Renal cortical epithelial cell (primary cell): ENCODE measurements at places on chromosomes 6 and 20.

DNA sequence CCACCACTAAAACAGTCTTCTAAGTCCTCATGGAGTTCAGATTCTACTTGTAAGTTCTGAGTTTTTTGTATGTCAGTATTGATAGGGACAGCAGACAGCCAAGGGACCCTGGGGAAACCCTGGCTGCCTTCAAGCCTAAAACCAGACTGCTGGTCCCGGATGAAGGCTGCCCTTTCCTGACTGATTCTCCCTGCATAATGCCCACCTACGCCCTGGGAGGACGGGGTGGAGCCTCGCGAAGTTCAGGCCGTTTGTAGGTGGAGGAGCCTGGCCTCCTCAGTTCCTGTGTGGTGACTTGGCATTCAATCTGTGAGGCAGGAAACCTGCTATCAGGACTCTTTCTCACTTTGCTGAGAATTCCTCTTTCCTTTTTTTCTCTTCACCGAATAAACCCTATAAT lies 120.3 kb upstream of the LGSN start:
- DNase-seq = no peak

DNA sequence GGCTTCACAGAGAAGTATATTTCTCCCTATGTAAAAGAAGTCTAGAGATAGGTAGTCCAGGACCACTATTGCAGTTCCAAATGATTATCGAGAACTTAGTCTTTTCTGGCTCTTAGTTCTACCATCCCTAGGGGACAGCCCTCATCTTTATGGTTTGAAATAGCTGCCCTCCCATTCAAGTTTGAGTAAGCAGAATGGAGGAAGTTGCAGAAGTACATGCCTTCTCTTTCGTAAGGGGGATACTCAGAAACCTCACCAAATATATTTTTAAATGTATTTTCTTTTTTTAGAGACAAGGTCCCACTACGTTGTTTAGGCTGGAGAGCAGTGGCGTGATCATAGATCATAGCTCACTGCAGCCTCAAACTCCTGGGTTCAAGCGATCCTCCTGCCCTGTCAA lies 236.8 kb upstream of the RREB1 start:
- no peak for DNase-seq

GRCh38 chr6:151911401-151911800 lies 103.9 kb downstream of the ESR1 start:
- DNase-seq = no peak

DNA sequence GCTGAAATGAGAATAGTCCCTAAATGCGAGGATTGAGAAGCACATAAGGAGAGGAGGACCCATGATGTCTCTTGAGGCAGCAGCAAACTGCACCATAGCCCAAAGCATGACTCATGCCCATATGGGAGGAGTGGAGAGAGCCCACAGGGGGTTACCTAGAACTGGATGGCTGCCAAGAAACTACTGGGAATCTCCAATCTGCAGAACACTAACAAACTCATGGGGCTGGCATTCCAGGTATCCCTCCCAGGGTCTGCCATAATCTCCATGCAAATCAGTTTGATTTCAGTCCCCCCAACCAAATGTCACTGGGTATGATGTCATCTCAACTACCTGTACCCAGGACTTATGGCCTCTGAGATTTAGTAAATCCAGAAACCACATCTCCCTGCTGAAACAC lies 410.5 kb downstream of the PTPRT start:
- no peak for DNase-seq

GRCh38 chr6:53294095-53294494 lies 54.7 kb downstream of the ELOVL5 start:
- no peak for DNase-seq

- no peak for DNase-seq
Measured at GRCh38 chr6:112144145-112144926, 56.9 kb downstream of the FAM229B start.

DNA sequence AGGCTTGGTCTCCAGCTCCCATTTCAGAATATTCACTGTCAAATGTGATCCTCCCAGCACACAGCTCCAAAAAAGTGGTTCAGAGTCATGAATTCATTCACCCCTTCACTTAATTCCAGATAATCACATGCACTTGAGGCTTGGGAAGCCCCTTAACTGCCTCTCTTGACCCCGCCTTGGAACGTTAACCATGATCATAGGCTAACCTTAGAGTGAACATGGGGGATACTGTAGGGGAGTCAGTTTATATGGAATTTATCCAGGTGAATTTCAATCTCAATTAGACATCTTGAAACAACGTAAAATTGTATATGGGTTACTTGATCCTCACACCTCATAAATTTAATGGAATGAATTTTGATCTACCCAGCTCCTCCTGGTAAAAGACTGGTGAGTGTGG lies 346.8 kb upstream of the ARID1B start:
- DNase-seq = no peak

DNA sequence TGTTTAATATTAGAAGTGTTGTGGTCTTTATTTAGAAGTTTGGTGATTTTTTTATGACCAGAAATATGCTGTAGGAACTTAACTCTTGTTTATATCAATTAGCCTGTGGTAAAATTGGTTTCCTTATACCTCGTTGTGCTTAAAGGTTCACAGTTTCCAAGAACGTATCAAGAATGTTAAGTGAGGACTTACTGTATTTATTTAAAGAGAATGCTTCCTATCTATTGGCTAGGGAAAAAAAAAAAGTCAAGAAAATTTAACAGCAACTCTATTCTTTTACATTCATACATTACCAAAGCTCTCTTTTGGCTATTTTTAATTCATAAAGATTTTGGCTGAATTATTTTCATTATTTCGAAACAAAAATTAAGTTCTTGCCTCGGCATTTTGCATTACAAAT lies 1.6 kb downstream of the KIAA0319 start:
- DNase-seq = no peak

DNA sequence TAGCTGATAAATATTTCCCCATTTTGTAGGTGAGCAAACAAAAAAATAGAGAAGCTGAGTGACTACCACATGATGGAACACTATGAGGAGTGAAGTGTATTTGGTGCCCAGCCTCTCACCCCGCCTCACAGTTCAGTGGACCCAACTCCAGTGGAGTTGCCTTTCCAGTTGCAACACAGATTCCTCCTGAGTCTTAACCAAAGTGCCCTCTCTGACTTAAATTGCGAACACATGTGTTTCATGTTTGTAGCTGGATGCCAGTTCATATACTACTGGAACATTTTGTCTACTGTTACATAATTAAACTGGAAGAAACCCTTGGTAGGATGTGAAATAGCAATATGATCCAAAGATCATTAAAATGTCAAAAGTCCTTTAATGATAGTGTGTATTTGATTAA lies 448.9 kb downstream of the COL12A1 start:
- DNase-seq = no peak

DNA sequence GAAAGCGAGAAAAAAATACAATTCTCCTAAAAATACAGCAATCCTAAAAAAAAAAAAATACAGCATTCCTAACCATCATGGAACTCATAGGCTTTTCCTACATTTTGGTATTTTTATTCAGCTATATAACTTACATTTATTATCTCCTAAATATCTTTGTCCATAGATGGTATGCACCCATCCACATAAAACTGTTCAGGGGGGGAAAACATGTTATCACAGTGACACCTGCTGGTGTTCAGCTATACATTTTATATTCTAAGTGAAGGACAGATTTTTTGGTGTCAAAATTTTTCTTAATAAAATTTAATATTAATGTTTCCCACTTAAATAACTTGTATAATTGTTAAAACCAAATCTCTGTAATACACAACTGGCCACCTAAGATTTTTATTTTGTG lies 58.0 kb downstream of the BLOC1S5 start:
- DNase-seq = no peak

- no peak for DNase-seq
Measured at GRCh38 chr20:39089029-39089428, 126.9 kb downstream of the DHX35 start.

DNA sequence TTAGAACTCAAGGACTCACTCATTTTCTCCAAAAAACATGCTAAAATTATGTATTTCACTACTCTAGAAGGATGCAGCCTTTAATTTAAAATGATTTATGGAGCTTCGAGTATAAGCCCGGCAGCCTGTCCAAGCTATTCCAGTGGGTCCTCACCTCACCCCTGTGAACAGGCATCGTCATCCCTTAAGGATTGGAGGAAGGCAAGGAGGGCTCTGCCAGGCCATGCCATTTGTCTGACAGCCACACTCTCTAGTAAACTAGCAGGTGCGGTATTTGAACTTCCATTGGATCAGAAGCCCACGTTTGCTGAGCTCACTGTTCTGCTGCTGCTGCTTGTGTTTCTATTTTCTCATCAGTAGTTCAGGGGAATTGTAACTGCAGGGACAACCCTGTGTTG lies 39.8 kb upstream of the NAA20 start:
- peak; percentile 38 for DNase-seq

DNA sequence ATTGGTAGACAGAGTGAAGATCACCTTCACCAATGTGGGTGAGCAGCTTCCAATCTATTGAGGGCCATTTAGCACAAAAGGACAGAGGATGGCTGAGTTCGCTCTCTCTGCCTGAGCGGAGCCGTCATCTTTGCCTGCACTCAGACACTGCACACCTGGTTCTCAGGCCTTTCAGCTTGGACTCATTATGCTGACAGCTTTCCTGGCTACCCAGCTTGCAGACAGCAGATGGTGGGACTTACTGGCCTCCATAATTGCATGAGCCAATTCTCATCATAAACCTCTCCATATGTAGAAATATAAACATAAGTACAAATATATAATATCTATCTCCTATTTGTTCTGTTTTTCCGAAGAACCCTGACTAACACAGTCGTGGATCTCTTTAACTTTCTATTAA lies 13.7 kb downstream of the TBXT start:
- DNase-seq = no peak

GRCh38 chr6:13371421-13372072 lies 43.2 kb upstream of the TBC1D7 start:
- no peak for DNase-seq

GRCh38 chr6:46291275-46291633 lies 120.5 kb upstream of the ENPP5 start:
- no peak for DNase-seq

- no peak for DNase-seq
Measured at GRCh38 chr20:41175201-41175651, 37.9 kb downstream of the PLCG1 start.

GRCh38 chr20:63281742-63282665 lies 9.4 kb downstream of the ARFGAP1 start:
- no peak for DNase-seq

DNA sequence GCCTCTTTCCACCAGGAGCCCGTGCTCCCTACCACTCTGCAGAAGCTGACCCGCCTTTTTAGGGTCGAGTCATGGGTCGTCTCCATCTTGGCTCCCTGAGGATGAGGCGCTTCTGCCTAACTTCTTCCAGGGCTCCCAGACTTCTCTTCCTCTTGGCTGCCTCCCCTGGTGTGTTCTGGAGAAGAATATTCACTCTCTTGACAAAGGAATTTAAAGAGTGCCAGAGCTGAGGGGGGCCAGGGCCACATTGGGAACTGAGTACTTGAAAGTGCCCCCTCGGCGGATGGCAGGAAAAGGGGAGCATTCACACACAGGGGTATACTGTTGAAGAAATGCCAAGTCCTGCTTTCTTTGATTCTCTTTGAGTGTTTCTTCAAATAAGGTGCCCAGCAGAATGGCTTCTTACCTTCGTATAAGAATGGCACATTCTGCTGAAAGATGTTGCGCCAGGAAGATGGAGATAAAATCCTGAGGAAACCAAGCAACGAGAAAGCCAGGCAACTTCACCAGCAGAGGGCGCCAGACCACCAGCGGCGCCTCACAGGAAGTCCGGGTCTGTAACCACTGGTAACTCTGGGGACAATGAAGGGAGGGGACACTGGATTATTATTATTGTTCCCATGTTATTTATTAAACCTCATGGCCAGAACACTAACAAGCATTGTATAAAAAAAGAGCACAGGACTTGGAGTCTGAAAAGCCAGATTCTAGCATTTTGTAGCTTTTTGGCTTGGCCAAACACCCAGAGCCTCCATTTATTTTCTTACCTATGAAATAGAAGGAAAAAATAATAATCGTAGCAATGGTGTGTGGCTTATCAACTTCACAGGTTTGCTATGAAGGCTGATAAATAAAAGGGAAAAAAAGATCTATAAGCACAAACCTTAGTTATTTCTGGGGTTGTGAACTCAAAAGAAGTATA lies 176.7 kb downstream of the HACE1 start:
- DNase-seq = peak; percentile 43

GRCh38 chr6:11236076-11236750 lies 3.7 kb upstream of the NEDD9 start:
- peak; percentile 86 for DNase-seq

DNA sequence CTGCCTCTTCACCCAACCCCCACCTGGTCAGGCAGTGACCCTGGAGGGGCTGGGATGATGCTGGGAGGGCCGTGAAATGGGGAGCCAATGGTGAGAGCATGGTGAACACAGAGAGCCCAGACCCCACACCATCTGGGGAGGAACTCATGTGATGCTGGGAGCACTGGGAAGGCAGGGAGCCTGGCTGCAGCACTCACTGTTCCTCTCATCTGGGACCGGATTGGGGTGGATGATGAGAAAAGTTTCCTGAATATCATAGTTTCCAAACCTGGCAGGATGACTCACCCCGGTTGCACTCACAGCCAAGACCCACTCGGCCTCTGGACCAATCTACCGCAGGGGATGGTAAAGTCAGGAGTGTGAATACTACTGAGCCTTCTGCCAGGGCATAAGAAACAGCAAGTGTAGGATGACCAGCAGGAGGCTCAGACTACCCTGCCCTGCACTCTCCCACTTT lies 21.8 kb downstream of the ULBP1 start:
- no peak for DNase-seq

- no peak for DNase-seq
Measured at GRCh38 chr20:699342-699741, 23.7 kb upstream of the SCRT2 start.

DNA sequence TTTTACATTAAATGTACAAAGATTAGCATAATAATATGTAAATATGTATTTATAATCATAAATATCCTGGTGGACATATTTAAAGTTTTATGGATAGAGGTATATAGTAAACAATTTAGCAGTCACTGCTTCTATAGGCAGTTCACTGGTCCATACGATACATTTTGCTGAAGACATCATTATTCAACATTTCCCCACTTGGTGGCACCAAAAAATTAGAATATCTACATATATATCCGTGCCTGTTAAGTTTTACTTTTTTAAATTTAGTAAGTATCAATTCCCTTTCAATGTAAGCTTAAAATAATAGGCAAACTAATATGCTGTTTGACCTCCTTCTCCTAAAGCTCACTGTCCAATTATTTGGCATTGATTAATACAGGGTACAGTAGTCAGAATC lies 64.2 kb downstream of the LMBRD1 start:
- DNase-seq = peak; percentile 2

DNA sequence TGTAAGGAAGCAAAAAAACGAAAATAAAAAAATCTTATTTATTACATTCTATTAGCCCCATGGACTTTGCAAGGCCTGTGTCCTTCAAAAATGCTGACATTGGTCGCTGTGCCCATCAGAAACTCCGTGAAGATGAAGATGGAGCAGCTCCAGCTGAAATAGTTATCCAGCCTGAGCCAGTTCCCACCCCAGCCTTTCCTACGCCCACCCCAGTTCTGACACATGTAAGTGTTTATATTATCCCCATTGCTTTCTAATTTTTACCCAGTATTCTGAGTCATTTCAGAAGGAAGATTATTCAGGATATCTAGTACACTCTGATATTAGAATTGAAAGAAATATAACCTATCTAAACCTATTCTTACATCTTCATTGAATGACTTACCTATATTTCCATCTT lies 217.7 kb downstream of the ARHGAP18 start:
- no peak for DNase-seq

GRCh38 chr20:18857640-18858039 lies 44.1 kb downstream of the SCP2D1 start:
- DNase-seq = peak; percentile 86
